ENCODE measurements at places on chromosomes 11 and 22. TPM values are rescaled to one million over a fixed set of nuclear protein-coding genes. Genes with fewer than 3 reads are reported as not detected.

MUC6 gene
- not detected for total RNA-seq

MS4A7 gene
- total RNA-seq = not detected

TYMP gene
- total RNA-seq = 2.1 TPM

OTOG gene
- total RNA-seq = not detected

- DNase-seq = peak; percentile 80
Measured at GRCh38 chr11:108593214-108593922, at the start of gene EXPH5. Gene EXPH5 (minus strand): TSS chr11:108593768. CDS start chr11:108593536, 232 bp downstream.

- DNase-seq = no peak
Measured at GRCh38 chr11:18369398-18369797, 25.0 kb upstream of the LDHA start.

GRCh38 chr11:126115127-126115495, 52.4 kb upstream of the CDON start:
- peak; percentile 72 for DNase-seq

DNA sequence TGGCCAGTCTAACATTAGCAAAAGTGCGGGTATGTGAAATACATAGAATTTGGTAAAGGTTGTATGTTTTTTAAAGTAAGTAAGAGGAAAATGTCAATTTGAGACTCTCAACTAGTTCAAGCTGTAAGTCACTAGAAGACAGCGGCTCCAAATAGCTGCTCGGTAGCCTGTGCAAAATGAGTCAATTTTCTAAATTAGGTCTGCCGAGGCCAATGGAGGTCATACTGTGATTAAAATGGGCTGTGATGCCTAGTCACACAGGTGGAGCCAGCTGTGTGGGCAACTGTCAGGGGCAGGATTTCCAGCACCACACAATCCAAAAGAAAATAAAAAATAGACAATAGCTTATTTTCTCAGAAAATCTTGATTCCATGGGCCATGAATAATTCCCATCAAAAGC, 32.3 kb downstream of the KCNA4 start:
- no peak for DNase-seq
